Hair follicular keratinocyte (primary cell): ENCODE measurements at places on chromosomes 6 and 20. TPM values are rescaled to one million over a fixed set of nuclear protein-coding genes. Genes with fewer than 3 reads are reported as not detected.

Gene ANKRD66
- not detected in 2 replicates for total RNA-seq

Gene SIRPG
- total RNA-seq, result not detected in 2 replicates

Gene SLC22A23
- 8.6 and 12.7 TPM in 2 replicates for total RNA-seq

Gene FOXS1
- not detected in 2 replicates for total RNA-seq
